Naive thymus-derived CD4-positive, alpha-beta T cell (primary cell): ENCODE measurements at places on chromosomes 7 and 10. TPM values are rescaled to one million over a fixed set of nuclear protein-coding genes. Genes with fewer than 3 reads are reported as not detected.

DNA sequence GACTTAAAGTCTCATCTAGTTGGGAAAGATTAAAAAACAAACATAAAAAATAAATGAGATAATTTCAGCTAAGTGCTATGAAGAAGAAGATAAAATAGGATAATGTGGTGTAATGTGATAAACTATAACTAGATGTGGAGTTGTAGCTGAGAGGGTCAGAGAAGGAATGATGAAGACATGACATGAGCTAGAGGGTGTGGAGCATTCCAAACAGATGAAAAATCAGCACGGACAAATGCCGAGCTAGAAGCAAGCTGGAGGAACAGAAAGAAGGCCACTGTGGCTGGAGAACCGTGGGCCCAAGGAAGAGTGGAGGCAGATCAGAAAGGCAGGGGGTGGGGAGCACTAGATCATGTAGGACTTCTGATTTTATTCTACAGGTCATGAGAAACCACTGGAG is 70.6 kb downstream of the CDK6 start:
- no peak for DNase-seq

GRCh38 chr7:39650676-39651075 is 27.3 kb downstream of the RALA start:
- DNase-seq: no peak

- no peak for DNase-seq
These were observed 417.2 kb upstream of the C7orf33 start for GRCh38 chr7:148173369-148173768.

GRCh38 chr10:132062641-132063390 is 2.9 kb upstream of the JAKMIP3 start:
- DNase-seq: no peak

GRCh38 chr7:121755818-121756552 is 117.0 kb upstream of the PTPRZ1 start:
- DNase-seq: no peak

DNA sequence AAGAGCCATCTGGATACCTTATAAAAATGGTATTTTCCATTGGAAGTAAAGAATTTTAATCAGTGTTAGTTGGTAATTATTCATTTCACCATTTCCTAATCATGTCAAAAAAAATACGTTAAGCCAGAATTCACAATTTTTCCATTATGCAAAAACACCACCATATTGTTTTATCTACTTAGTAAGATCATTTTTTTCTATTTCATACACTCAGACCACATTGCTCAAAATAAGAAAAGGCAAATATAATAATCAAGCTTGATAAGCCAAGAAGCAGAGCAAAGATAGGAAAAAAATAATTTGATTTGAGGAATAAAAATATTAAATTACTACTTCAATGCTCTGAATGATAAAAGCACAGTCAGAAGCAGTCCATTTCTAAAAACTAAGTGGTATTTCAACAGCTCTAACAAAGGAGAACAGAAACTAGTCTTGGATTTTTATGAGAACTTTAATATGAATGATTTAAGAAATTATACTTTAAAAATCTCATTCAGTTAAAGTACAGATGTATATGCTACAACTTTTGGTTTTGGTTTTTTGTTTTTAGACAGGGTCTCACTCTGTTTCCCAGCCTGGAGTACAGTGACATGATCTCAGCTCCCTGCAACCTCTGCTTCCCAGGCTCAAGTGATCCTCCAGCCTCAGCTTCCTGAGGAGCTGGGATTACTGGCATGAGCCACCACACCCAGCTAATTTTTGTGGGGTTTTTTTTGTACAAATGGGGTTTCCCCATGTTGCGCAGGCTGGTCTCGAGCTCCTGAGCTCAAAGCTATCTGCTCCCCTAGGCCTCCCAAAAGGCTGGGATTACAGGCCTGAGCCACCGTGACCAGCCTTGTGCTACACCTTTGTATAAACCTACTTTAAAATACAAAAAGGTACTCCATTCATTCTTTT is 46.6 kb downstream of the LRRN3 start:
- no peak for DNase-seq

GRCh38 chr7:4690953-4691856 is 9.1 kb downstream of the FOXK1 start:
- DNase-seq: no peak

GRCh38 chr10:1860351-1860750 is 123.0 kb upstream of the ADARB2 start:
- DNase-seq: no peak

- no peak for DNase-seq
These were observed 122.2 kb downstream of the DLG5 start for GRCh38 chr10:77804371-77804770.

DNA sequence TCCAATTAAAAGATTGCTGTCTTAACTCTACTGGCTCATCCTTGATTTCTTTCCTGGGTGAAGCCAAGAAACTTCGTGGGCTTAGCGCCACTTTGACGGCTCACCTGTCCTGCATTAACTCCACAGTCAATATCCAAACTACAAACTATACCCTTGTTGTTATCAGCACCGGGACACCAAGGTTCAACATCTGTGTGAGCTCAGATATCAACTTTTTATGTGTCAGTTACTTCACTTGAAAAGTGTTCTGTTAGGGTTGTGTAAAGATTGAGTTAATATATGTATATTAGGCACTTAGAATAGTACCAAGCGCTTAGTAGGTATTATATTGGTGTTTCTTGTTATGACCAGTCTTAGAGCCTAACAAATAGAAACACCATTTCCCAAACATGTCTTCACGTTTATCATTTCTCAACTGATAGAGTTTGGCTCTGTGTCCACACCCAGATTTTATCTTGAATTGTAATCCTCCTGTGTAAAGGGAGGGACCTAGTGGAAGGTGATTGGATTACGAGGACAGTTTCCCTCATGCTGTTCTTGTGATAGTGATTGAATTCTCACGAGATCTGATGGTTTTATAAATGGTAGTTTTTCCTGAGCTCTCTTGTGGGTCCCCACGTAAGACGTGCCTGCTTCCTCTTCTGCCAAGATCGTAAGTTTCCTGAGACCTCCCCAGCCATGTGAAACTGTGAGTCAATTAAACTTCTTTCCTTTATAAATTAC is 19.0 kb upstream of the ST8SIA6 start:
- no peak for DNase-seq

- DNase-seq: peak; percentile 44
These were observed 278.5 kb downstream of the DNAJB6 start for GRCh38 chr7:157615101-157615817.

GRCh38 chr7:91182819-91183764 is 81.1 kb upstream of the FZD1 start:
- DNase-seq: no peak

- no peak for DNase-seq
These were observed 33.6 kb downstream of the VSTM4 start for GRCh38 chr10:49081547-49082275.

DNA sequence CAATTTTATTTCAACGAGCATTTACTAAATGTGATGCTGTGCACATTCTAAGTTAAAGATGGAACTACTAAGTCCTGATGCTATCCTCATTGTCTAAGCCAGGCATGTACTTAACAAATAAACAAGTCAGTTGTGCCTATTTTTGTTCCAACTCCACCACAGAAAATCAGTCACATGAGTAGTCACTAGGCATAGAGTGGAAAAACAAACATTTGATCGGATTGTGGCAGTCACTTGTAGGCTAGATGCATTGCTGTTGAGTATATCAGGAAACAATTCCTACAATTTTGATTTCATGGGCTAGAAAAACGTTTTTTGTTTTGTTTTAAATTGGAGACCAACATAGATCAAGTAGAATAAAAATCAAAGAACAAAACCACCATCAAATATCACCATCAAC is 177.6 kb upstream of the SLC25A13 start:
- no peak for DNase-seq

GRCh38 chr7:96069401-96069800 is 252.5 kb downstream of the SLC25A13 start:
- no peak for DNase-seq

GRCh38 chr10:125551247-125551646 is 131.7 kb downstream of the TEX36 start:
- DNase-seq: no peak

- DNase-seq: no peak
These were observed 35.0 kb upstream of the ZNF32 start for GRCh38 chr10:43683451-43684291.

DNA sequence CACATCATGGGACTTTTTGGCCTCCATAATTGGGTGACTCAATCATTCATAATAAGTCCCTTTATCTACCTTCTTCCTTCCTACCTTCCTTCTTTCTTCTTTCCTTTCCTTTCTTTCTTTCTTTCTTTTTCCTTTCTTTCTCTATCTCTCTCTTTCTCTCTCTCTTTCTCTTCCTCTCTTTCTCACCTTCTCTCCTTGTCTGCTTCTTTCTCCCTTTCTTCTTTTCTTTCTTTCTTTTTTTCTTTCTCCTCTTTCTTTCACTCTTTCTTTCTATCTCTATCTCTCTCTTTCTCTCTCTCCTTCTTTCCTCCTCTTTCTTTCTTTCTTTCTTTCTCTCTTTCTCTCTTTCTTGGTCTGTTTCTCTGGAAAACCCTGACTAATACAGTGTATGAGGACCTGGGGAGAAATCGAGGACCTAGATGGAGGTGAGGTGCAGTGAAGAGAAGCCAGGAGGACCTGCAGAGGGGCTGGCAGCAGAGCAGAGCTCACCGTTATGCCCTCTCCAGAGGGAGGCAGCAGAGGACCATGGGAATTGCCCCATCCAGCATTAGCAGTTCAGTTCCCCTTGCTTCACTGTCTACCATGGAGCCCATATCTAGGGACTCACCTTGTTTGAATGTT is 52.7 kb upstream of the BTRC start:
- peak; percentile 32 for DNase-seq

The SPAG6 gene
- 0.93 TPM for total RNA-seq

The MORN4 gene
- 0.78 TPM for total RNA-seq

The PLAU gene
- total RNA-seq: 0.87 and 0.94 TPM in 2 replicates

The ABCC2 gene
- 4.2 TPM for total RNA-seq

The CHRM2 gene
- total RNA-seq: not detected

The UNCX gene
- total RNA-seq: not detected

The FAM25G gene
- not detected for total RNA-seq

The NUTM2E gene
- 0.12 and 0.18 TPM in 2 replicates for total RNA-seq

The ITGA8 gene
- total RNA-seq: not detected

The MRC1 gene
- total RNA-seq: 0.05 TPM in 1 of 2 replicates, not detected in the other
